Ecto neural progenitor cell (in vitro differentiated cells): ENCODE measurements at places on chromosomes 5 and 9.

- DNase-seq: no peak
Observed at GRCh38 chr5:169571355-169571754, 12.2 kb upstream of the SPDL1 start.

DNA sequence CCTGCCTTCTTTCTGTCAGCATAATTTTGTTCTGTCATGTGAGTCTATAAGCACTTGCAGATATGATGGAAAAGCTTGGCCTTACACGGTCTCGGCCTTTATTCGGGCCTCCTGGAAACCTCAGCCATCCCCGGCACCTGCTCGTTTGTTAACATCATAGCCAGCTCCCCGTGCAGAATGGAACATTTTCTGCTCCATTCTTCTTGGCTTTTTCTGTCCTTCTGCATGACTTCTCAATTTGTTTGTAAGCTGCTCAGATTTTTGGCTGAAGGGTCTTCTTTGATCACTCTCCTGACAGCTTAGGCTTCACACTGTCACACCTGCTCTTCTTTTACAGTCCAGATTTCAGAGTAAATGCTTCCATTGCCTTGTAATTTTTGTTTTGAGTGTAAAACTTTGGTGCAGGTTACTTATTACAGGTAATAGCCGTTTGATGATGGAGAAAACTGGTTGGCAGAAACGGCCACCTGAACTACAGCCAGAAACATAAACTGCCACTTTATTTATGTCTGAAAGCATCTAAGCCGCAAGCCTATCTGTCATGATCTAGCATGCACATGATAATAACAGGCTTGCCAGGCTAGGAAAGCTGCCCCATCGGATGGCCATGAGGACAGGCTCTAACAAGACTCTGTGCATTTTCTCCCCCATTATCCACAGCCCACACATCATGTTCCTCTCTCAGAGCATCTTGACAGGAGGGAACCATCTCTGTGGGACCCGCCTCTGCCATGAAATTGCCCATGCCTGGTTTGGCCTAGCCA lies 197.0 kb downstream of the AOPEP start:
- no peak for DNase-seq

DNA sequence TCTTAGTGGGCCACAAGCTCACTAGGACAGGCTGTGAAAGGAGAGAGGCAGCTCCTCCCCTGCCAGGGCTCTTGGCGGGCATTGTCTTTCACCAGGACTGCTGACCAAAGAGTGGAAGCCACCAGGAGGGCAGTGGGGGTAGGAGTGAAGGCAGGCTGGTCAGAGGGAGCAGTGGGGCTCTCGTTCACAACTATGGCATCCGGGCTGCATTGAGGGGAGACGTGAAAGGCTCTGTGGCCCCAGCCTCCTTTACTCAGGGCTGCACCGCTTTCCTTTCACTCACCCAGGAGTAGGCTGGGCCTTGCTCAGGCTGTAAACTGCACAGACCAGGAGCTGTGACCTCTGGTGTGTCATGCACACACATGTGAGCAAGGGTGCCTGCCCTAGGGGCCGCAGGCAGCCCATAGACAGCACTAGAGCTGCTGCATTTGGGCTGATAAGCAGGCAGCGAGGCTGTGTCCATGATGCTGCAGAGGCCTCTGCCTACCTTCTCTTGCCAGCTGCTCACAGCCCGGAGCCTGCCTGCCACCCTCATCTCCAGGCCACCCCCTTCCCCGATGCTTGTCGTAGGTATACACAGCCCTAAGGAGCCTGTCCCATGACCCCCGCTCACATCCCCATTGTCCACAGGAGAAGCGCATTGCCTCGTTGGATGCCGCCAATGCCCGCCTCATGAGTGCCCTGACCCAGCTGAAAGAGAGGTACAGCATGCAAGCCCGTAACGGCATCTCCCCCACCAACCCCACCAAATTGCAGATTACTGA lies 130.4 kb downstream of the DAB2IP start:
- no peak for DNase-seq

- no peak for DNase-seq
Observed at GRCh38 chr9:87243602-87244001, 254.1 kb upstream of the DAPK1 start.

DNA sequence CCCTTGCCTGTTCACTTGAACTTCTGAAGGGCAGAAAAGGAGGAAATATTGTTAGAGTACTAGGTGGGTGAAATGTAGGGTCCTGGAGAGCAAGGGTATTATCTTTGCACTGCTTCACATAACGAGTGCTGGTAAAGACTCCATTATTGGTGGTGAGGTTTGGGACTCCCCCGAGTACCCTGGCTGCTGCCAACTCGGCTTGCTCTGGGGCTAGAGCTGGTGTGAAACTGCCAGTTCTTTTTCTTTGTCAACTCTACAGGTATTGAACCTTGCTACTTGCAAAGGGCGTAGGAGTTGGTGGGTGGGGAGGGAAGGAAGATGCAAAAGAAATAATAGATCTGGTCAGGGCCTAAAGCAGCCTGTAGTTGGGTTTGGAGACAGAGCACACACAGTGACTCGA lies 16.0 kb downstream of the MAST4 start:
- no peak for DNase-seq
